CD4-positive, alpha-beta T cell treated with Interleukin-6 at 100 ng/mL for 8 hours (primary cell): ENCODE measurements at places on chromosomes 2 and 18.

GRCh38 chr2:196066291-196067087 is 2.1 kb downstream of the DNAH7 start:
- peak; percentile 34 for DNase-seq

DNA sequence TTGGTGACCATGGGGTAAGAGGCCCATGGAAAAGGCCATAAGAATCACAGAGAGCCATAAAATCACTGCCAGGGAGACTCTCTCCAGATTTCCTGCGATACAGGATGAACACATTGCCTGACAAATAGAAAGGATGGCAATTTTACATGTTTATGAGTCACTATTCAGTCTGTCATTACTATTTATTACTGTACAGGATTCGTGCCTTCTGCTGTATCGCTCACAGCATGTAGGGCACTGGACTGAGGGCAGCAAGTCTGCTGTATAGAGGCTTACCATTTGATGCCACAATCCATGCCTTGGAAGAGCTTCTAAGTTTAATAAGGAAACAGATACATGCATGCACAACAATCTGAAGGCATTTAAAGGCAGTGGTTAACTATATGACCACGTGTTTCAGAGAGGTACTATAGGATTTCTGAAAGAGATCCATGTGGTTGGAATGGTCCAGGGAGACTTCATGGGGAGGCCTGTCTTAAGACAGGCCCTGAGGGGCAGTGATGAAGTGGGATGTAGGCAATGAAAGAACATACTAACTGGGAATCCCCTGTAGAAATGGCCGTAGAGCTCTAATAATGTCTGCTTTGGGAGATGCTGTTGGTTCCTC is 702.4 kb upstream of the RAB6C start:
- no peak for DNase-seq

- DNase-seq, result no peak
Measured at GRCh38 chr2:216792222-216793021, 67.4 kb downstream of the TNP1 start.

DNA sequence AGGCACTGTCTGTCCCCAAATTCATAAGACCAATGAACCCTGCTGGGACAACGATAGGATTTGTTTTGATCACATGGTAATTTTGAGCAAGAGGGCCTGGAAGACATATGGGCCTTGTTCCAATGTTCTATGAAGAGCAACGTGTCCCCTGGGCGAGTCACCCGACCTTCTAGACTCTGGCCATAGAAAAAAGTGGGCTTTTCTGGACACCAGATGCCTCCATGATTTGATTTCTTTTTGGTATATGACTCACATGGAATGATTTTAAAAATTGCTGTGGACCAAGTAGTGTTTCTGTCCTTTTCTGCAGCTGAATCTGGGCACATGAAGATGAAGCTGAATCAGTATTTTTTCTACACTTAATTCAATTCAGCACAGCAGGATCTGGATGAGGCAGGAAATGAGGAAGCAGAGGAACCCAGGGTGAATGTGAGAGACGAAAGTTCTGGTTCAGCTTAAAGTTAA is 104.9 kb downstream of the CDC42EP3 start:
- no peak for DNase-seq

GRCh38 chr2:15494877-15495276 is 66.3 kb downstream of the NBAS start:
- no peak for DNase-seq

DNA sequence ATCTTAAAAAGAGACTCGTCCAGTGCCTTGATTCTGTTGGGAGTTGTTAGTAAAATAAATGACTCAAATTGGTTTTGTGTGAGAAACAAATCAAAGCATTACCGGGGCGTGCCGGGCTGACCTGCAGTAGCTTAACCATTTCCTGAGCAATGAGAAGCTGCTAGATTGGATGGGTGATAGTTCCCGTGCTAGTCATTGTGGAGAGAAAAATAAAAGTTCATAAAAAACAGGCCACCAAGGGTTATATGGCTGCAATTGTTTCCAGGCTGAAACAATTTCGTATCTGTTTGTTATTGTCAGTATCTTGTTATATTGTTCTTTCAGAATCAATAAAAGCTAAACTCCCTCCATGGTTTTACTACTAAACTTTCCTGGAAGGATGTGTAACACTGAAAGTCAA is 314.4 kb downstream of the MTX2 start:
- no peak for DNase-seq

- DNase-seq, result no peak
Measured at GRCh38 chr2:104033399-104033798, 820.5 kb upstream of the POU3F3 start.

DNA sequence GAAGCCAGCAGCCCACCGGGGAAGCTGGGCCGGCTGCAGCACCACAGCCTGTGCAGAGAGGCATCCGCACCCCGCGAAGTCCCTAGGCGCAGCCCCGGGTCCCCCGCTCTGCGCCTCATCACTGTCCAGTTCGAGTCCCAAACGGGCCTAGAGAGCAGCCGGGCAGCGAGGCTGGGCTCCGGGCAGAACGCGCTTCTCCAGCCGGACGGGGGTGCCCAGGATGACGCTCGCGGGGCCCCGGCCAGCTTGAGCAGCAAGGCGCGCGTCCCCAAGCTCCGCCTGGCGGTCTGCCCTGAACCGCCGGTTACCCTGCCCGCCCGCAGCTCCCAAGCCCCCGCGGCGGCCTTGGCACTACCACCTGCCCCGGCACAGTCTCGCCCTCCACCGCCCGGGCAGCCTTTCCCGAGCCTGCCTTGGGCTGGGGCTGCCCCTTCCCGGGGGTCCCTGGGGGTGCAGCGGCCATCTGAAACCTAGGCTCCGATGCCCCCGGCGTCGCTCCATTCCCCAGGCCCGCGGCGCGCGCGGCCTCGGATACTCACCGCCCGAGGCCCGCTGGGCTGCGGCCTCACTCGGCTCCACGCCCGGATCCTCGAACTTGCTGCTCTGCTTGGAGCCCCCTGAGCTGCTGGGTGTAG is 591 bp downstream of the SLC16A14 start:
- peak; percentile 6 for DNase-seq
